ENCODE measurements at places on chromosomes 2 and 18. TPM values are rescaled to one million over a fixed set of nuclear protein-coding genes. Genes with fewer than 3 reads are reported as not detected.

The ST6GAL2 gene
- polyA plus RNA-seq = 3.0 TPM

The SERPINB3 gene
- polyA plus RNA-seq = 0.05 TPM

The TNS1 gene
- 278 TPM for polyA plus RNA-seq

The GNLY gene
- polyA plus RNA-seq = 10.8 TPM

The ATOH8 gene
- 37.3 TPM for polyA plus RNA-seq

The RAB17 gene
- polyA plus RNA-seq = 0.38 TPM

The IL1A gene
- polyA plus RNA-seq = 0.07 TPM

DNA sequence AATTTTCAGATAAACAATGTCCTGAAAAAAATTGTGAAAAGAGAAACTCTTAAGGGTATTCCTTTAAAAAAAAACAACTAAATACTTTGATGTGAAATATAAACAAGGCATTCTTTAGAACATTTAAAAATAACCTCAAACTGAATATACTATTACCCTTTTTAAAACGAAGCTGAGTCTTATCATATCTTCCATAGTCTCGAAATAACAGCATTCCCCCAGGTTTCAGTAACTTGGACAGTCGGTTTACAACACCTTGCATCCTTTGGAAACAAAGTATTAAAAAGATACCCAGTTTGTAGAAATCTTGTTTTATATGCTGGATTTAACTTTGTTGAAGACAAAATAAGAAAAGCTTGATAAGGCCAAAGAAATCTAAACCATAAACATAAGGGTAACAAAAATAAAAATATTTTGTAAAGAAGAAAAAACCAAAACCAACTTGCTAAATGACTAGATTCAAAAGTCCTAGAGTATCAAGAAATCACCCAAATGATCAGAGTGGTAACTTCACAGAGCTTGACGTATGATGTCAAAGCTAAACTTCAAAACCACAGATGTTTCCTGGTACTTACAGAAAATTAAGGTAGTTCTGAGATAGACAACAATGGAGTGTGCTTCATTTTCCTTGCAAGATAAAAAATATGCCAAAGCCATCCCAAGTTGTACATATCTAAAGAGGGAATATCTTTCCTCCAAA lies 107.8 kb downstream of the METTL8 start:
- no peak for DNase-seq

DNA sequence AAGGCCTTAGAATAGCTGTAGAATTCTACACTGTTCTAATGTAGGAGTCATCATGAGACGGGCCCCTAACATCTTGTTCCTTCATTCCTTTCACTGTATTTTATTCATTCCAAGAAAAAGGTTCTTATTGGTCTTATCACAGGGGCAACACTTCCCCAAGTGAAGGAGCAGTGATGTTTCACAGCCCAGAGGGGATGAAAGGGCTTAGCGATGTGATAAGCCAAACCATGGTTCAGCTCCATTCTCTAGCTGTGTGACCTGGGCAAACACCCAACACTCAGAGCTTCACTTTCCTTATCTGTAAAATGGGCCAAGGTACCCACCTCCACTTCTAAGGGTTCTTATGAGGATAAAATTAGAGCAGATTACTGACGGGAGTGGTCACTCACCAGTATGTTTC lies 25.4 kb upstream of the HS6ST1 start:
- no peak for DNase-seq

- DNase-seq = no peak
These were observed 4.1 kb upstream of the ZNF397 start for GRCh38 chr18:35236571-35237363.

DNA sequence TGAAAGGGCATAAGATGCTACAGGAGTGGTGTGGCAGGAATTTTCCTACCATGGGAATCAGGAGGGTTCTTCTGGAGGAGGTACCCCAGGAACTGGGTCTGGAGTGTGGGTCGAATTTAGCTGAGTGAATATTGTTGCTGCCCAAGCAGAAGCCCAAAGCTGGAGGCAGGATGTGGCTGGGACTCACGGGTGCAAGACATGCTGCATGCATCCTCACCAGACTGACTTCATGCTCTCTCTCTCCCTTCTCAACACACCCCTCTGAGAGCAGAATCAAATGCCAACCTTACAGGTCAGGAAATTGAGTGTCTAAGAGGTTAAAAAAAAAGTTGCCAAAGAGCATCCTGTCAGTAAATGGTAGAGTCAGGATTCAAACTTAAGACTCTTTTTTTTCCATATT lies 78.8 kb upstream of the TTC39C start:
- no peak for DNase-seq

- peak; percentile 43 for DNase-seq
These were observed 1.3 kb downstream of the HS1BP3 start for GRCh38 chr2:20649576-20649975.

GRCh38 chr2:227528803-227529202 lies 56.8 kb downstream of the AGFG1 start:
- no peak for DNase-seq

- no peak for DNase-seq
These were observed 14.8 kb downstream of the PIK3C3 start for GRCh38 chr18:41969881-41970280.

- DNase-seq = no peak
These were observed 43.0 kb downstream of the ANKRD36B start for GRCh38 chr2:97546711-97547110.

- no peak for DNase-seq
These were observed 115.1 kb downstream of the SH3BP4 start for GRCh38 chr2:235066895-235067294.

- peak; percentile 28 for DNase-seq
These were observed 933 bp upstream of the ADNP2 start for GRCh38 chr18:80108121-80108536.
